Thoracic aorta (tissue), 2 donors: ENCODE measurements at places on chromosomes 7 and 10.

DNA sequence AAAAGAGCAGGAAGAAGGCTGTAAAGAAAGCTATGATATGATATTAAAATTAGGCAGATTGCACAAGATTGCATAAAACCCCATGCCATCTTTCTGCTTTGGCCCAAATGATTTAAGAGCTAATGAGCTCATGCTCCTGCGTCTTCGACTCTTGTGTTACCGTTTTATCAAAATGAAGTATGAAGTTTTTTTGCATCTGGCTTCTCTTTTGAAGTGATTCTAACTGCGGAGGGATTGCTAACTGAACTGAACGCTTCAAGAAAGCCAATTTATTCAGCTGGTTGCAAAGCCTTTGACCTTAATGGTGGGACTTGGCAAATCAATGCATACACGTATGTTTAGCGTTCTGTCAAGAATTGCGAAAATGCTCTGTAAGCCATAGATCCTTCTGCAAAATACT is 282.9 kb downstream of the TWIST1 start:
- no peak for DNase-seq

- DNase-seq: no peak
Observed at GRCh38 chr10:4399556-4399955, 426.5 kb upstream of the AKR1E2 start.

- DNase-seq: no peak
Observed at GRCh38 chr7:79454361-79454960, 994 bp upstream of the MAGI2 start.

DNA sequence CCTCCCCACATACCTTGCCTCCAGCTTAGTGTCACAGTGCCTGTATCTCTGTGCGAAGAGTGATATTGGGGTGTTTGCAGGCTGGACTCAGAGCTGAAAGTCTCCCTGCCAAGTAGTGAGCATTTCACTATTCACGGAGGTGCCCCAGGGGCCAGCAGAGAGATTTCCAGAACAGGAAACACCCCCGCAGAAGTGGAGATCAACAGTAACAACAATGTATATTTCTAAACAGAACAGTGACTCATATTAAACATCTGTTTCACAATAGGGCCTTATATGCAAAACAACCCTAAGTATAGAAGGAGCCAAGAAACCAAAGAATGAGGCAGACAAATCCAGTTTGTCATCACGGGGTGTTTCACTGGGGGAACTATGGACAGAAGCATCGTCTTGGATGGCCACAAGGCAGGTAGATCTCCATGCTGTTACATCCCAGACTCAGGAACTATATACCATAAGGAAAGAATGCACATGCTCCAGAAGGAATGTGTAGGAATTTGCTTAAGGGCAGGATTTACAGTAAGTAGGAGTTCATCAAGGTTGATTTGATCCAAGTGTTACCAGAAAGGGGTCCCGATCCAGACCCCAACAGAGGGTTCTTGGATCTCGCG is 29.3 kb upstream of the CCL24 start:
- DNase-seq: no peak

DNA sequence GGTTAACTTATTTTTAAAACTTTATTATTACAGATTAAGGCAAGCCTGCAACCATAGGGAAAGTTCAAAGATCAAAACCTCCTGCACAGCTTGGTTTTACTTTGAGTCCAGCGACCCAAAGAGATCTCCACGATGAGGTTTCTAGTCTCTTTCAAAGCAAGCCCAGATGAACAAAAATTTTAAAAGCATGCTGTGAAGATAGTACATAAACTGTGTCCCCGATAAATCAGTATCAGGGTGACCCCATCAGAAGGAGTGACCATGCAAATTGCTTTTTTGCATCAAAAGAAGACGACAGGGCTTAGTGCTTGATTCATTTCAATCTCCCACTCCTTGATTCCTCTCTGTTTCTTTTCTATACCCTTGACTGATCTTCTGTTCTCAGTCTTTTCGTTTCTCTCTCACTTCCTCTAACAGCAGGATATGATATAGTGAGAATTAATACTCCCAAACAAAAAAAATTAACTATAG is 16.0 kb upstream of the DNTT start:
- DNase-seq: no peak

DNA sequence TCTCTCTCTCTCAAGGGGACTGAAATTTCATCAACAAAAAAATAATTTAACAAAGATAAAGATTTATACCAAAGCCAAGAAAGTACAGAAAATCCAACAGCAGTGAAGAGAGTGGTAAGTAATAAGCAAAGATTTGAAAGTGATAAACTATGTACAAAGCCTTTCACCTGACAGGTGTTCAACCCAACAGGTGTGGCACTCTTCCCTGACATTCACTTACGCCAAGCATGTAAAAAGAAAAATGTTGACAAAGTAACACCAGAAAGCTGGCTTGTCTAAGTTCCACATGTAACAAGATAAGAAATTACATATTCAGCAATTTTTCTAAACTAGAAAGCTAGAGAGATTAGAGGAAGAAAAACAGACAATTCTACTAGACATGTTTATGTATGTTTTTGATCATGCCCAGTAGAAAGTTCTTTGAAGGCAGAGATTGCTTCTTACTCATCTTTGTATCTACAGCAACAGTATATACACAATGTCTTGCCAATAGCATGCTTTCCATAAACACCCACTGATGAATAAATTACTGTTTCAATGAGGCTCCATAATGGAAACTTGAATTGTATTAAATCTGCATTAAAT is 468.5 kb downstream of the PARD3 start:
- no peak for DNase-seq

DNA sequence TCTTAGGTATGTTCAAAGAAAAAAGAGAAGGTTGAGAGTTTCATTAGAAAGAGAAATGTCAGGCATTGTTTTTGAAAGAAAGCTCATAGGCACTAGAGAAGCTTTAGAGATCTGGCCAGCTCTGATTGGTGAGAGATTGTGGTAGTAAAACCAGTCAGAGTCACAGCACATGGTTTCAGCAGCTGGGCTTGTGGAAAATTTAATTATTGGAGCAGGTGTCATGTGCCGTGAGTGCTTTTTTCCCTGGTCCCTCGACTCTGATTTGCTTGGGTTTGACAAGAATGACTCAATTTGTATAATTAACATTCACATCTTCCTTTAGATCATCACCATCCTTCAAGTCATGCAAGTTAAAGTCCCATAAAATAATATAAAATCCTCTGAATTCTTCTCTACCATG is 35.2 kb downstream of the MRPL32 start:
- no peak for DNase-seq

GRCh38 chr10:97075961-97076525 is 109.7 kb downstream of the SLIT1 start:
- no peak for DNase-seq
